Thoracic aorta (tissue), 2 donors: ENCODE measurements at places on chromosomes 2 and 18.

DNA sequence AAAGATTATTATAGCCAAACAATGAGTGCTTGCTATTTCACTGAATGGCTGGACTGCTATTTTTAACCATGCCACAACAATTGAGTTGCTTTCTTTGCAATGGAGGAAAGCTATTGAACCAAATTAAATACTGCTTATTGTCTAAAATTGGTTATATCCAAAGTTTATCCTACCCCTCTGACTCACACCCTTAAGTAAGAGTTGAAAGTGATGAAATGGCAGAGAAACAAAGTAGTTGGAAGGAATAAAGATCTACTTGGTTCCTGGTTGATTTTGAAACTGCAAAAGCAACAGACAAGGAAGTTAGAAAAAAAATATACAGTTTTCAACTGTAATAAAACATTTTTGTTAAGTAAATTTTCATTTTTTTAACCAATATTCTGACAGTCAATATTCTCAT lies 47.5 kb downstream of the EML4 start:
- DNase-seq: no peak

DNA sequence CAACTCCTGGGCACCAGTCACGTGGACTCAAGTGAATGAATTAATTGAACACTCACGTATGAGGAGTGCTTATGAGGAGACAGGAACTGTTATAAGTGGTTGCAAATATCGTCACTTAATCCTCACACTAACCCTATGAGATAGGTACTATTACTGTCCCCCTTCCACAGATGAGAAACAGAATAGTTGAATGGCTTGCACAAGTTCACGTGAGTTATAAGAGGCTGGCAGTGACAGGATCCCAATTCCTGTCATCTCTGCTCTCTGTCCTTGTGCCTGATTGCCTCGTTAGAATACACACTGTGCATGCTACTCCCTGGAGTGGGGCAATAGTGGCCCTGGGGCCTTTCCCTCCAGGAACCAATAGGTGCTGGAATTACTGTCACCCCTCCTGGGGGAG lies 253.5 kb downstream of the DYSF start:
- DNase-seq: no peak

DNA sequence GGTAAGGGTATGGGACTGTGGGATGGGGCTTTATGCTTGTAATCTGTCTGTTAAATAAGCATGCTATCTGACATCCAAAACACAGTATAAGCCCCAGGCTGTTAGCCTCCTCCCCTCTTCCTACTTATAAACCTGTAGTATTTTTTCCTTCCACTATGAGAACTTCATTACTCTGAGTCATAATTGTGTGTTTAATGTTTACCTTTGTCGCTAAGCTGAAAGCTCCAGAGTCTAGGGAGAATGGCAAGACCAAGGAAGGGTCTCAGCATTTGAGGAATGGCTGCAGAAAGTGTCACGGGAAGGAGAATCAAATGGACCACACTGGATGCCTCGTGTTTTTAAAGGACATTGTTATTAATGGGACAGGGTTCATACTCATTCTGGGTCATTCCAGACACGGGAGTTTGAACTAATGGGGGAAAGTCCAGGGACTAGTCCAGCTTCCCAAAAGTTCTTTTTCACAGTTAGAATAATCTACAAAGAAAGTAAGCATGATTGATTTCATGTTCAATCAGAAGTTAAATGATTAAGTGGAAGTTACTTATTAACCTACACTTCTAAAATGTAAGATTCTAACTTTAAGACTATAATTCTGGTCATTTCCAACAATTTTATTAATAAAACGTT lies 292.2 kb downstream of the AFF3 start:
- no peak for DNase-seq

DNA sequence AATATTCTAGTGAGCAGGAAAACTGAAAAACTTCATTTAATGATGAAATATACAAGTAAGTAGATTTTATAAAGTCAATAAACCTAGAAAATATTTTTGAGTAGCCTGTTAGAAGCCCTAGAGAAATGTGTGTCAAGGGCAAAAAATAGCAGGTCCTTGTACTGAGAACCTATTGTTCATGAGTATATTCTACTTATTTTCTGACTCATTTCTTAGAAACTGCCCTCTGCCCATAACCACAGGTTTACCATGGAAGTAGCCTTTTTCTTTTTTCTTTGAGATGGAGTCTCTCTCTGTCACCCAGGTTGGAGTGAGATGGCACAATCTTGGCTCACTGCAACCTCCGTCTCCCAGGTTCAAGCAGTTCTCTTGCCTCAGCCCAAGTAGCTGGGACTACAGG lies 19.4 kb upstream of the SELENOI start:
- no peak for DNase-seq

- no peak for DNase-seq
These were observed 440.4 kb upstream of the MAP2 start for GRCh38 chr2:208983486-208983885.

GRCh38 chr18:24027156-24027827 lies 12.7 kb downstream of the TTC39C start:
- DNase-seq: no peak

GRCh38 chr18:23122334-23123229 lies 12.7 kb upstream of the CABLES1 start:
- DNase-seq: no peak

GRCh38 chr2:15733867-15734673 lies 142.4 kb downstream of the DDX1 start:
- no peak for DNase-seq

DNA sequence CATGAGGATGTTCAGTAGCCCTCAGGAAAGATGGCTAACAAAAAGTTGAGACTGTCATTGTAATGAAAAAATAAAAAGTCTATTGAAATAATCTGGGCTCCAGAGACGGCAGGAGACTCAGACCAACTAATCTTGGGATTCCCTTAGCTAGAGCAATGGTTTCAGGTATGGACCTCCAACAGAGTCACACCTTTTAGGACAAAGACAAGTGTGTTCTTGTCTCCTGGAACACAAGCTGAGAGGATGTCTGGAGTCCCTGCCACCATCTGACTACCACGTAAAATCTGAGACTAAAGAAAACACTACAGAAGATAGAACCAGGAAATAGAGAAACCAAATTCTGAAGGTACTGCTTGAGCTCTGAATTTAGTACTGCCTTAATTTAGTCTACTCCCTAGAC lies 103.3 kb upstream of the RBBP8 start:
- no peak for DNase-seq

DNA sequence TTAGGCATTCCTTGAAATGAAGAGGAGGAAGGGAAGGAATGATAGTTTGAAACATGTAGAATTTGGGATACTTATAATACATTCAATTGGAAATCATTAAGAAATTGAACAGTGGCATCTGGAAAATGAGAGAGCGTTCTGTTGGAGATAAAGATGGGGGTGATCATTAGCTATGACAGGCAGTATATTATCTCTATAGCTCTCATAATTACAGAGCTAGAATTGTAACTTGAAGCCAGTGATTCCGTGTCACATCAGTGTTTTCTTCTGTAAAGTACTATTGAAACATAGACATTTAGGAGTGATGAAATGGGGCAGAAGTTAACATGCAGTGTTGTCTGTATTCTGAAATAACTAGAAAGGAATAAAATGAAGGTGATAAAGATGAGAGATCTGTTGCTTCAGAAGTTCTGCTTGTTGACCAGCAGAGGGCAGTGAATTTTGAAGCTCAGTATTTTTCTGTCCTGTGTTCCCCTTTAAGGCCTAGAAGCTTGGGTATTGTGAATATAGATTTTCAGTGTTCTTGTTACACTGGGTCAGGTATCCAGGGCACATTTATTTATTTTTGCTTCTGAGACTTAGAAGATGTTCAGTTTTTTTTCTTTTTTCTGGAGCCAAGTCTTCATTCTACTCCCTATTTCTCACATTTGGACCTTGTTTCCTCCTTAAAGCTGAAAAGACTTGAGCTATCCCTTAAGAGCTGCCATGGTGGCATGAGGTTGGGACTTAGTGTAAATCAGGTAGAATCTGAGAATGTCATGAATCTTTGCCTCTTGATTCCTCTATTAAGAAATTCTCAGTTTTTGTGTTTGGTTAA lies 157.4 kb downstream of the TAF4B start:
- no peak for DNase-seq

GRCh38 chr2:2645162-2645855 lies 314.2 kb upstream of the MYT1L start:
- DNase-seq: no peak

- DNase-seq: no peak
These were observed 906.1 kb upstream of the SLC39A10 start for GRCh38 chr2:194750926-194751325.

GRCh38 chr2:225994748-225995405 lies 595.4 kb downstream of the NYAP2 start:
- DNase-seq: no peak

DNA sequence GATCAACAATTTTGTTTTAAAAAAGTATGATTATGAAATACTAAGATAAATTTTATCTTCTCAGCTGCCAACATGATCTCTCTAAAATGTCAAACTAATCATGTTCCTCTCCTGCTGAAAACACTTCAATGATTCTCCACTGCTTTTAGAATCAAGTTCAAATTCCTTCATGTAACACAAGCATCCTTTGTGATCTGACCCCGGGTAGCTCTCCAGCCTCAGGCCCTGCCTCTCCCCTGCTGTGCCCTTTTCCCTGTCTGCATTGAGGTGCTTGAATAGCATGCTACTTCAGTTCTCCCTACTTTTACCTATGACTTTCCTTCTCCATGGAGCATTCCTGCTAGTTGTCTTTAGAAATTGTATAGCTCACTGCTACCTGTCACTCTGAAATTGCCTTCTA lies 274.8 kb downstream of the PDE11A start:
- DNase-seq: no peak

DNA sequence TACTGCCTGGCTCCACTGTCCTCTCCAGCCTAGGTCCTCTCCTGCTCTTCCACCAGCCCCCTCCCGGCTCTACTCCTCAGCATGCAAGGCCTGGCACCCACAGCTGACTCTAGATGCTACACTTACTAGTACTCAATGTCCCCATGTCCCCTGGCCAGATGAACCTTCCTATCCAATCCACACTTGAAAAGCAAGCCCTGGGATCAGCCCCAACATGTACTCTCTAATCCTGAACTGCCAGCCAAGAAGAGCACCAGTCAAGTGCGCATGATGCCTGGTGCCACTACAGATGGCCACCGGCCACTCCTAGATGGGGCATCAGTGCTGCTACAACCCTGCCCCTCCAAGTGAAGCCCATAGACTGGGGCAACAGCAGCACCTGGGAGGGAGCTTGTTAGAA lies 168.2 kb downstream of the STK39 start:
- no peak for DNase-seq

GRCh38 chr2:1728821-1729220 lies 15.5 kb downstream of the PXDN start:
- no peak for DNase-seq

DNA sequence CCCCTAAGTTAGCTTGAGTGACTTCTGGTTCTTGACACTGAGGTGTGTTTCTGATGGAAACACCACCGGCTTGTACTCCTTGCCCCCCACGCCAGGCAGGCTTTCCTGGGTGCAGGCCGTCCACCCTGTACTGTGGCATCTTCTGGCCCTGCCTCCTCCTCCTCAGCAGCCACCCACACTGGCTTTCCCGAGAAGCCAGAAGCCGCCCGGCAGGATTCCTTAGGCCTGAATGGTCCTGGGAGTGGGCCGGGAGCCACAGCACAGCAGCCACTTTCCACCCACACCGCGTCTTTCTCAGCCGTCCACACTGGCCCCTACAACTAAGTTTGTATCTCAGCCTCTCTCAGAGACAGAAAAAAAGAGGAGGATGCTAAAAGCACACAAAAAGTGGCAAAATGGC lies 2.1 kb upstream of the HSBP1L1 start:
- no peak for DNase-seq

GRCh38 chr18:56888978-56889377 lies 237.8 kb downstream of the WDR7 start:
- DNase-seq: no peak

GRCh38 chr2:37365669-37366068 lies 21.2 kb downstream of the QPCT start:
- no peak for DNase-seq

DNA sequence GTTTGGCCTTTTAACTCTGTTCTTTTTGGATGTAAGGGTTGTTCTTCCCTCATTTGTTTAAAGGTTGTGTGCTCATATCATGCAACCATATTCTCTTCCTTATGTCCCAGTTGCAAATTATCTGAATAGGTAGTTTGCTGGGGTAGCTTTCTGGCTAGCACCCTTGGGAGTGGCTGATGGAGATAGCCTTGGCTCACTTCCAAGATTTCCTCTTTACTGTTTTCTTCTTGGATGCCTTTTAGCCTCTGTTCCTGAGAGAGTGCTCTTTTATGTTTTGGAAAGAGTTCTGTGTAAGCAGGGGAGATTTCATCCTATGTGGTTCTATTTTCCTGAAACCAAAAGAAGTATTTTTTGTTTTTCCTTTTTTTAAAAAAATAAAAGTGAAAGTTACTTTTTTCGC lies 25.4 kb downstream of the USP14 start:
- no peak for DNase-seq

- no peak for DNase-seq
These were observed 4.4 kb downstream of the NFATC1 start for GRCh38 chr18:79400091-79400590.

DNA sequence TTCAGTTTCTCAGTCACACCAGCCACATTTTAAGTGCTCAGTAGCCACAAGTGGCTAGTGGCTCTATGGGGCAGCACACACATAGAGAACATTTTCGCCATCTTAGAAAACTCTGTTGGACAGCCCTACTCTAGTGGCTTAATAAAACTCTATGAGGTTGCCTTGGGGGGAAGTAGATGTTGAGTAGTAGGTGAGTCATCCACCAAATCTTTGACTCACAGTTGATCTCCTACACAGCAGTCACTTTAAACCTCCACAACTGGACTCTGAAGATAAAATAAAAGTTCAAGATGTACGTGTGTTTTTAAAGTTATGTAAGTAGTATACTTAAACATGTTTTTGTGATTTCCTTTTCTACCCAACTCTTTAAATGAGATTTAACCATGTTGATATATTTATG lies 379.0 kb downstream of the SETBP1 start:
- no peak for DNase-seq

GRCh38 chr2:226877491-226877890 lies 41.6 kb downstream of the RHBDD1 start:
- no peak for DNase-seq

DNA sequence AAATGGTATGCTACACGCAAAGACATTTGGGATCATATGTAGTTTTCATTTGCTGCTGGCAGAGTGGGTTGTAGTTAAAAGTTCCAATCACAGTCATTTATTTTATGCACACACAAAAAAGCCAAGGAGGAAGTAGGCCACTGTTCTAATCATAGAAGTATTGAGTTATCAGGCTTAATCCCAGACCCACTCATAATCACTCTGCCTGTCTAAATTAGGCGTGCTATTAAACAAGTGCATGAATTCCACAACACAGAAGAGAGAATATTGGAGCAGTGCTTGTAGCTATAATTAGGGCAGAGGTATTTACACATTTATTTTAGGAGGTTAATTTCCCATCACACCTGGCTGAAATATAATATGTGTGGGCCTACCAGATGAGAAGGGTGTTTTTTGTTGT lies 65.7 kb upstream of the FIGN start:
- no peak for DNase-seq

GRCh38 chr2:212147921-212148513 lies 390.6 kb downstream of the ERBB4 start:
- no peak for DNase-seq

- DNase-seq: no peak
These were observed 1.3 kb downstream of the GORASP2 start for GRCh38 chr2:170930131-170930990.

GRCh38 chr2:241011751-241012510 lies 13.5 kb downstream of the SNED1 start:
- no peak for DNase-seq

GRCh38 chr18:52395146-52395852 lies 55.3 kb downstream of the DCC start:
- no peak for DNase-seq
